ENCODE measurements at places on chromosomes 5 and 9. TPM values are rescaled to one million over a fixed set of nuclear protein-coding genes. Genes with fewer than 3 reads are reported as not detected.
A peak's percentile ranks its signal among the peaks of the same experiment; 100 is the strongest.

The THBS4 gene
- 4.3 TPM for total RNA-seq

- no peak for DNase-seq
Measured at GRCh38 chr5:99644822-99645221, 716.0 kb upstream of the CHD1 start.

The TMEM167A gene
- 39.5 TPM for total RNA-seq

The NUTM2G gene
- not detected for total RNA-seq

- DNase-seq = peak; percentile 85
Measured at GRCh38 chr5:38556599-38557307, at the start of gene LIFR. LIFR (minus strand) TSS chr5:38556646; CDS start chr5:38530647, 25,999 bp downstream.

- peak; percentile 72 for DNase-seq
Measured at GRCh38 chr9:113548221-113549041, 84.9 kb downstream of the RGS3 start.

DNA sequence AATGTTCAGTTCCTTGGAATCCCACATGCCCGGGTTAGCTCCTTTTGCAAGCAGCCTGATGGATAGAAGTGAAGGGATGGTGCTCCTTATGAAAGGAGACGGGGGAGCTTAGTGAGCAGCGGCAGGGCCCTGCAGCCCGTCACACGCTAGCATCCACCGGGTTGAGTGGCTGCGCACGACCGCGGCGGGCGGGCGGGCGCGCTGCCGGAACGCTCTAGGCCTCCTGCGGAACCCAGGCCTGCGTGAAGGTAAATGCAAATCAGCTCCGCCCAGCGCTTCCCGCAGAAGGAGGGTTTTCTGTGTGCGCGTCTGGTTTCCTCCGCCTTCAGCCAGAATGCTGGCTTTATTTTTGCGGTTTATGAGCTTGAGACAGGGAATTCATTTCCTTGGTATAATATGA, 19.8 kb downstream of the IL12B start:
- DNase-seq = no peak

- DNase-seq = no peak
Measured at GRCh38 chr5:169757016-169757415, 119.9 kb downstream of the DOCK2 start.

The PIP5K1B gene
- total RNA-seq = 6.3 TPM

DNA sequence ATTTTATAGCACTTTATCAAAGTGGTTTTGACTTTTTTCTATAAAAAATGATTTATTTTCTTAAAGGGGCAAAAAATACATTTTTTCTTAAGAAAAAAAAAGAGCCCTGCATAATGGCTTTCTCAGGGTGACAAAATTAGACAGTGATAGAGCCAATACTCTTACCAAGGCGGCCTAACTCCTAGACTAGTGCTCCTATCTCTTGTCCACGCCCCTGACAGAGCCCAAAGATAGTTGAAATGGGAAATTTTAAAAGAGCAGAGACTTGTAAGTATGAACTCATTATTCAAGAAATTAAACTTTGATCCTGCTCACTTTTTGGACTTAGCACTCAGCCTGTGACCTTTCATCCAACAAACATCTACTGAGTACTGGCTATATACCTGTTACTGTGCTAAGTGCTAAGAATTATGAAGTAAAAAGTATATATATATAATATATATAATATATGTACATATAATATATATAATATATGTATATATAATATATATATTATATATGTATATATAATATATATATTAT, 1.2 kb downstream of the INVS start:
- no peak for DNase-seq

DNA sequence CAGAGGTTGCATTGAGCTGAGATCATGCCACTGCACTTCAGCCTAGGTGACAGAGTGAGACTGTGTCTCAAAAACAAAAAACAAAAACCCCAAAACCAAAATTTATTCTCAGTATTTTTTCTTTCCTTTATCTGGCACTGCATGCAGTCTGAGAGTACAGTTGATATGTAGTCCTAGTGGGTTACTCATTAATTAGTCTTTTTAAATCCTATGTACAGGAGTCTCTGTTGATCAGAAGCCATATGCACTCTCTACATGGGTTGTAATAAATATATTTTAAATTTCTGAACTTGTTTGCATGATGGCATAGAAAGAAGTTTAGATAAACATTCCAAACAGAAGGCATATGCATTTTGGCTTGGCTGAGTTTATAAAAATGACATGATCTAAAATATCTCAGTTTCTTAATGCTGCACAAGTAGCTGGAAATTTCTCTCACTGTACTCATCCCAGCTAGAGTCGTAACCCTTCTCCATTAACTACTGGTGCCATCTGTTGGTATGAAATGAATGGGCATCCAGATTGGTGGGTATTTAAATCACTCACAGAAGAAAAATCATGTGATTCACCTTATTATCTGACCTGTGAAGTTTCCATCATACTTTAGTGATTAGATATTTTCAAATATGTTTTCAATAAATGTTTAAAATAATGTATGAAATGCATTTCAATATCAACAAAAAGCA, 284.8 kb downstream of the CTNND2 start:
- DNase-seq = no peak

GRCh38 chr9:79616971-79617370, 45.2 kb downstream of the TLE4 start:
- no peak for DNase-seq

The OMD gene
- 0.19 TPM for total RNA-seq

DNA sequence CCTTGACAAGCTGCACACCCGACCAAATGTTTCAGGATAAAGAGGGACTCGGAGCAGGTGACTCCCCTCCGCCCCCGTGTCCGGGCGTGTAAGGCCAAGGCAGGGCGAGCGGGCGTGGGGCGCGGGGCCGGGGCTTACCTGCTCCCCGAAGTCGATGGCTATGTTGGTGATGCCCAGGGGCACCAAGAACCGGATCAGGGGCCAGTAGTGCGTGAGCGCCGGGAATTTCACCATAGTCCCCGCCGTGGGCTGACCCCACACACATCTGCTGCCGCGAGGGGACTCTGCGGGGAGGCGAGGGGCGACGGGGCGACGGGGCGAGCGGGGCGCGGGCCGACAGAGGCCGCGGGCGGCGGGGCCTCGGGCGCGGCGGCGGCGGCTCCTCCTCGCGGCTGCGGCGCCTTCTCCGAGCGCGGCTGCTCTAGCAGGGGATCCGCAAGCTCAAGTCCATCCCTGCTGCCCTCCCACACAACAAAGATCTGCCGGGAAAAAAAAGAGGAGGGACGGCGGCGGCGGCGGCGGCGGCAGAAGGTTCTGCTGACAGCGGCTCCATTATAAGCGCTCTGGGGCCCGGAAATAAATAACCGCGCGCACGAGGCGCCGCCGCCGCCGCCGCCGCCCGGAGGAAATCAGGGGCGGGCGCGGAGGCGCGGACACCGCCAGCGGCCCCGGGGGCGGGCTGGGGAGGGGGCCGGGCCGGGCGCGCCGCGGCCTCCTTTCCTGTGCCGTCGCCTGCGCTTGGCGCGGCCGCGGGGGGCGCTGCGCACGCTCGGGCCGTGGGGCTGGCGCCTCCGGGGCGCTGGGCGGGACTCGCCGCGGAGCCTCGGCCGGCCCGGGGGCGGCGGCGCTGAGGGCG, at the start of gene ANKH:
Gene ANKH, minus strand, starts transcription at position 565 of the 856 bp plus-strand sequence. Its CDS starts 331 bp downstream, at position 234.
- peak; percentile 78 for DNase-seq

DNA sequence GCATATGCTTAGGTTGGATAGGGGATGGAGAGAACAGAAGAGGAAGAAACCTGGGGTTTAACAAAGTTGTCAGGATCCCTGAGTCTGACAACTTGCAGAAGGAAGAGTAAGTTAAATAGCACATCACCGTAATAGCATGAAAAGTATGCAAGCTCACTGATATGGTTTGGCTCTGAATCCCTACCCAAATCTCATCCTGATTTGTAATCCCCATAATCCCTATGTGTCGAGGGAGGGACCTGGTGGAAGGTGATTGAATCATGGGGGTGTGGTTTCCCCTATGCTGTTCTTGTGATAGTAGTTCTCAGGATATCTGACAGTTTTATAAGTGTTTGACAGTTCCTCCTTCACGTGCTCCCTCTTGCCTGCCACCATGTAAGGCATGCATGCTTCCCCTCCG, 193.3 kb downstream of the PSAT1 start:
- no peak for DNase-seq

GRCh38 chr9:124735121-124735520, 36.0 kb downstream of the NR6A1 start:
- no peak for DNase-seq

GRCh38 chr5:136295914-136296313, 69.4 kb downstream of the TRPC7 start:
- DNase-seq = no peak

GRCh38 chr9:94787266-94787665, 60.8 kb downstream of the AOPEP start:
- no peak for DNase-seq

DNA sequence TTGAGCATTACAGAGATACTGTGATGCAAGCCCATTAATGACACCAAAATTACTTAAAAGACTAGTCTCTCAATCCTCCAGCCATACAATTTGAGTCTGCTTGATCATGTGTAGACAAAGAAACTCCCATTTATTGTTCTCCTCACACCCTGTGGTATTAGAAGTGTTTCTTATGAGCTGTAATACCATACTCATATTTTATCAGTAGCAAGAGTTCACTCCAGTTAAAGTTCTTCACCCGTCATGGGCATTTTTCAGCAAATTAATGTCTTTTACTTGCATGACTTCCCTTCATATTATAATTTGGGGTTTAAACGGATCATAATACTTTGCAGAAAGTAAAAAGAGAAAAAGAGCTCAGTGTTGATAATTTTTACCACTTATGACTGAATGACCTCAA, 242.9 kb downstream of the BNC2 start:
- no peak for DNase-seq

- DNase-seq = no peak
Measured at GRCh38 chr9:2727966-2728613, 10.8 kb downstream of the KCNV2 start.

The SMIM15 gene
- total RNA-seq = 28.0 TPM

DNA sequence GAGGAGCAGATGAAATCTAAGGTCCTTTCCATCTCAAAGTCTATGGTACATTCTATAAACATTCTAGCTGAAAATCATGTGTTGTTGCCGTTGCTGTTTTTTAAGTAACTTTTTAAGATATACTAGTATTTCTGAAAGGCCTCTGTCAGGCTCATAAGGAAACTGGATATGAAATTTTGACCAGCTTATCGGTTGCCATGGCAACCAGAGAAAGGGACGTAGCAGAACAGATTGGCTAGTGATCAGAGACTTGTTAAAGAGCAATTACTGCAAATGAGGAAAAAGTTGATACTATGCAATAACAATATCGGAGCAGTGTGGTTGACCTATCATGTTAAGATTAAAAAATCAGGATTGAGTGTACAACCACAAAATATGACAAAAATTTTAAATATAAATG, 57.0 kb upstream of the RNF180 start:
- no peak for DNase-seq

- no peak for DNase-seq
Measured at GRCh38 chr5:105573575-105573974, 2011.0 kb upstream of the NUDT12 start.

- no peak for DNase-seq
Measured at GRCh38 chr9:34386656-34387055, 10.0 kb upstream of the MYORG start.

- no peak for DNase-seq
Measured at GRCh38 chr5:50749873-50750272, 83.4 kb downstream of the PARP8 start.

- DNase-seq = no peak
Measured at GRCh38 chr5:135578685-135579341, at the start of gene CXCL14. CXCL14 (minus strand) TSS chr5:135578991; CDS start chr5:135578778, 213 bp downstream.

- DNase-seq = no peak
Measured at GRCh38 chr9:7234144-7234543, 476.4 kb downstream of the KDM4C start.

The CAPSL gene
- total RNA-seq = not detected

The SELENOP gene
- 195 TPM for total RNA-seq

The DEPDC1B gene
- 0.09 TPM for total RNA-seq

- DNase-seq = no peak
Measured at GRCh38 chr9:93203718-93204469, 20.0 kb downstream of the WNK2 start.

DNA sequence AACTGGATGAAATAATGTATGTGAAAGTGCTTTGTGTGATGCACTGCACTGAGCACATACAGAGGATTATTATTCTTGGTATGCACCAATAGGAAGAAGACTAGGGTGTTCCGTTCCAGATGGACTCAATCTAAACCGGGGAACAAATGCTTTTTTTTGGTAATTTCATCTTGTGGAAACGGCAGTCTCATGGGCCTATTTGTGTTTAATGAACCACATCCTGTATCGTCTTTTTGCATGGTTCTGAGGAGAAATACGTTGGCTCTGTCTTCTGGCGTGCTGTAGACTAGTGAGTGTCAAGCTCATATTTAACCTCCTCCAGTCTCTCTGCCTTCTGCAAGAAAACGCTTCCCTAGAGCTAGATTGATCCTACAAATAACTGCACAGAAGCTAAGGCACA, 30.0 kb downstream of the TRIM32 start:
- DNase-seq = no peak

GRCh38 chr5:158880483-158881001, 219.2 kb downstream of the EBF1 start:
- DNase-seq = no peak

The LURAP1L gene
- total RNA-seq = 10.9 TPM

- DNase-seq = no peak
Measured at GRCh38 chr9:87249029-87249428, 248.6 kb upstream of the DAPK1 start.

DNA sequence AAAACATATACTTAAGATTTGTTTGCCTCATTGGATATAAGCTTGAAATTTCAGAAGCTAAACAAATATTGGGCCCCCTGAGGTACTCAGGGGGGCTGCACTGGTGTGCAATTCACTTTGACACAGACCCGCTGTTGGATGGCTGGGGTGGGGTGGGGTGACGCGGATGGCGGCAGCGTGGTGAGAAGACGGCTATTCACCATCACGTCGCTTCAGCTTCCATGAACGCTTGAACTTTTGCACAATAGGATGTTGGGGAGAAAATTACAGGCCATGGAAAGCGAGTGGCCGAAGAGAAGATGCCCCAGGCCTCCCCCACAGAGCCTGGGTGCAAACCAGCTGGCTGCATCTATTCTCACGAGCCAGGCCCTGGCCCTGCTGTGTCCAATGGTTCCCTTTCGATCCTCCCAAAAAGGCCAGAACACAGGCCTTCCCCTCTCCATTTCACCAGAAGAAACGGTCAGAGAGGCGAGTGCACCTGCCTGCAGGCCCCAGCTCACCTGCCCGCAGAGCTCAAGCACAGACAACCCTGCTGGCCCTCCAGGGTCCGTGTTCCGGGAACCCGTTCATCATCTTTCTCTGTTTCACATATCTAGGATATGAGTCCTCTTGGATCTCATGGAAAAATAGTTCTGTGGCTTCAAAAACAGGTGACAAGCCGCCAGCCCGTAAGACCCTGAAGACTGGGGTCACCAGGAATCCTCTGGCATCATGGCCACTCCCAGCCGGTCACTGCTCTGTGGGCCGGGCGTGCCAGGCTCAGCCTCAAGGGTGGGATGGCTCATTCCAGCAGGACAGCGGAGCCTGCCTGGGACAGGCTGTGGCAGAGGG, 46.8 kb upstream of the SARDH start:
- DNase-seq = no peak

- no peak for DNase-seq
Measured at GRCh38 chr5:14175381-14175780, 32.2 kb downstream of the TRIO start.
